HFFc6 (cell line): ENCODE measurements at places on chromosomes 3 and 15. TPM values are rescaled to one million over a fixed set of nuclear protein-coding genes. Genes with fewer than 3 reads are reported as not detected.

SERF2 gene
- 1,042 to 1,158 TPM (median 1,121 TPM) in 3 replicates for total RNA-seq

RTP1 gene
- not detected in 3 replicates for total RNA-seq

DNA sequence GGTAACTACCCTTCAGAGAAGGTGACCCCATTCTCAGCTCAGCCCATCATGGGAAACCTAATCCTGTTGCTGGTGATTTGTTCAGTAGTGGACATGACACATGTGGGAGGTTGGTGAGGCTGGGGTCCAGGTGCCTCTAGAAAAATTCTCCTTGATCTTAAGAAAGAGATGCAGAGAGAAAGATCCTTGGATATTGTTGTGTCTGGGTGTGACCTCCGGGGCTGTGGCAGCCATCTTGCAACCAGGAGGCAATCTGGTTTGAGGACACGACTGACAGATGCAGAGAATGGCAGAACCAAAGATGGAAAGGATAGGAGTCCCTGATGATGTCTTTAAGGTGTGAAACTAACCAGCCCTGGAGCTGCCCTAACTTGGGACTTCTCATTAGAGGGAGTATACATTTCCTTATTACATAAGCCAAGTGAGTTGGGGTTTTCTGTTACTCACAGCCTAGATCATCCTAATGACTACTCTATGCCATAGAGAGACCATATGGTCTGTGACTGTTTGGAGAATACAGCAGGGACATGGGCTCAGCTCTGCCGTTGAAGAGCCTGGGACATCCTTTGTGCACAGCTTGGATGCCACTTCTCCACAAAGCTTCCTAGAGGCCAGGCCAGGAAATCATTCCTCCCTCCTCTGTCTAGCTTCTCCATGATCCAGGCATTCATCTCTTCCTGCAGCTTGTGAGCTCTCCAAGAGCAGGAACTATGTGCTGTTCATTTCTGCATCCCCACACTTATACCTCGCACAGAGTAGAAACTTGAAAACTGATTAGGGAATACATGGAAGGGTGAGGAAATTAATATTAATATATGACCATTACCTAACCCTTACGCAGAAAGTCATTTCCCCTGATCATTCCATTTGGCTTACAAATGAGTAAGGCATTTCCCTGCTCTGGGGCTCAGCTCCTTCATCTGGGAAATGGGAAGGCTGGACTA, 45.9 kb downstream of the HRH1 start:
- no peak for DNase-seq

DNA sequence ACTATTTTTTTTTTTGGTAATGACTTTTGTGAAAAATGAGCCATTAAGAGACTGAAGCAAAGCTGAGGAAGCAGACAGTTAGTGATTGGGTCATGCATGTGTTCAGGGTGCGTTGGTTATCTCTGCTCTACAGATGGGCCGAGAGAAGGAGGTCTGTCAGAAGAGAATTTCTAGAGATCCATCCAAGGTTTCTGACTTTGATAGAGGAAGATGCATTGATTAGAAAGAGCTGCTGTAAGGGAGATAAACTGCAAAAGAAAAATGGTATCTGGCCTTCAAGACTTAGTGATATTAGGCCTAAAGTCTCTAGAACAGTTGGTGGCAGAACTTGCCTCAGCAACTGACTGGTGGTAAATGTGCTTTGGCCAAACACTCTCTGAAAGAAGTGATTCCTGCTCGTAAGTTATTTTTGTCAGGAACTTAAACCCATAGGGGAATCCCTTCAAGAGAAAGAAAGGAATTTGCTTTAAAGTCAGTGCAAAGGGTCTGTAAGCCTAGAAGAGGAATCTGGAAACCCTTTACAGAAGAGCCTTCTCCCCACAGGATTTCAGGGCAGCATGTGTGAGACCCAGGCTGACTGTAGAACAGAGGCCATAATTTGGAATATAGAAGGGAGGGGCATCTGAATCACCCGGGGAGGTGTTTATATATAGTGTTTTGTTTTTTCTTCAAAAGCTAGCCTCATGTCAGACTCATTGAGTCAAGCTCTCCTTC, 67.8 kb downstream of the OPA1 start:
- DNase-seq = no peak

PYGO1 gene
- 7.8 to 8.9 TPM (median 8.5 TPM) in 3 replicates for total RNA-seq

DNA sequence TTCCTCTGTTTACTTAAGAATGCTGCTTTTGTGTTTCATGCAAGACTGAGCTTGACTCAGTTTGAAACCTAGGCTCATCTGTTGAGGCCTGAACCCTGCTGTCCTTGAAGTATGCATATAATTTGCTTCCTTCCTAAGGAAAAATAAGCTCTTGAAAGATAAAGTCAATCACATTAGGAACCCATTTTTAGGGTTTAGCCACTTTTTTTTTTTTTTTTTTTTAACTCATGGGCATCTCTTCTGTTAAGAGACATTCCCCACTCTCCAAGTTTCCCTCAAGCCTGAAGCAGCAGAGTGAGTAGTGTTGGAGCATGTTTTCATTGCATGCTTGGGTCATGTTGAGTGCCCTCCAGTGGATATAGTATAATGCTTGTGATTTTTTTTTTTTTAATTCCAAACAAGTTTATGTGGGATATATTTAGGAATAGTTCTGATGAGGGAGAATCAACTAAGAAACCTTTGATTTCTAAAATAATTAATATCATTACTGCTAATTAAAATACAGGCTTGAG, 3.6 kb downstream of the CTNNB1 start:
- peak; percentile 44 for DNase-seq

- no peak for DNase-seq
These were observed 7.7 kb upstream of the OXSR1 start for GRCh38 chr3:38157595-38157994.

- DNase-seq = no peak
These were observed 186.1 kb downstream of the OTOL1 start for GRCh38 chr3:161682715-161683114.

CHAC1 gene
- 20.8 and 23.3 TPM in 2 replicates for total RNA-seq

CHRM5 gene
- not detected in 3 replicates for total RNA-seq

ARPIN gene
- total RNA-seq = 5.9 to 9.3 TPM (median 7.7 TPM) in 3 replicates

DNA sequence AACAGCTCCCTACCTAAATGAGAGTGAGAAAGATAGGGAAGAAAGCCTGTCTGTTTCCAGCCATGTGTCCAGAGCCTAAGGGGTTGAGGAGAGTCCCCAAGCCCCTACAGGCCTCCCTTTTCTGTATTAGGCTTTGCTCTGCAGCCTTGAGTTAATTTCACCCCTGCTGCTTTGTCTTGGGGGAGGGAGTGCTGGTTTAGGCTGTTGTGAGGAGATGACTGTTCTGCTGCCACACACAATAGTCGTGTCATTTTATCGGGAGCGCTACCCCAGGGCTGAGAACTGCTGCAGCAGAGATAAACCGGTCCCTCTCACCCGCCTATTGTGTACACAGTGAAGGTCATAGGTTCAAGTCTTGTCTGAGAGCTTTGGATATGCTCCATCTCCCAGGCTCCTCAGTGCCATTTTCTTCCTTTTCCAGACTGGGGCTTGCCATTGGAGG, 1.4 kb downstream of the ZNF609 start:
- DNase-seq = peak; percentile 15

GRCh38 chr3:132641837-132642538, 17.6 kb downstream of the ACAD11 start:
- peak; percentile 60 for DNase-seq

DNA sequence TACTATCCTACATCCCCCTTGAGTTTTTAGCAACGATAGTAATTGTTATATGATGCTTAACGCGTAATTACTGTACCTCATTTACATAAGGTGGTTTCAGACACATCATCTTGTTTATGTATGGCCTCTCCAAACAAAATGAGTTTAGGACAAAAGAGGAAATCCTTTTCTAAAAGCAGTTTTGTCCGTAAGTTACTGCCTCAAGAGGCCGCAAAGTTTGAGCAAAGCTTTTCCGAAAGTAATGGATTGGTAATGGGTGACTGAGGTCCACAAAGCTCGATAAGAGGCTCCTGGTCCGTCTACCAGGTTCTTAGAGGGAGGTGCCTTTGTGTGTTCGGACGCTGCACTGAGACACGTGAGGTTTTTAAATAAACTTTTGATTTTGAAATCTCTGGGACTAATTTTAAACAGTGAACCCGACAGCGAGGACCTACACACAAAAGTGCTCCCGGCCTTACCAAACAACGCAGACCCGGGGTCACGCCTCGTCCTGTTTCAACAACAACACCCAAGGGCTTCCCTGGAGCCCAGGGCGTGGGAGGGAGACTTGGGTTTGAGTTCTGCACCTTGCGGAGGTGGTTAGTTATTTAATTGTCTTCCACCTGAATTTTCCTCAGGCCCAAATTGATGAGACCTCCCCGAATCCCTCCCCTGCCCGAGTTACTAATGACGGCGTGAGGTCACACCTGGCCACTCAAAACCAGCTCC, 456 bp upstream of the C15orf61 start:
- DNase-seq = no peak

MCCC1 gene
- 13.6 to 15.8 TPM (median 14.7 TPM) in 3 replicates for total RNA-seq

GRCh38 chr15:56786966-56787365, 53.7 kb upstream of the ZNF280D start:
- DNase-seq = no peak

SH2D7 gene
- total RNA-seq = not detected in 3 replicates

DNA sequence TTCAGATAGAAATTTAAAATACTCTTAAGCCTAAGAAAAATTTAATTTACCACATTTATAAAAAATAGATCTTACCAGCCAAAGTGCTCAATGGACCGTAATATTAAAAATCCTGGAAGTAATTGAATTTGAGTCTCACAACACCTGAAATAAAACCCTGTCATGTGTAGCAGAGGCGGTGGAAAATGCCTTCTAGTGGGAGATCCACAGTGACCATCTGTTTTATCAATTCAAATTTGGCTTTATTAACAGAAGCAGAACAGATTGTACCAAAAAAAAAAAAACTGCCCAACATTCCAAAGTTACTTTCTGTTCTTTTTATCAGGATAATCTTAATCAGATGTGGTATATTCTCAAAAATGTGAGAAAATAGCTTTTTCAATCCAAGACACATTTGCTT, 71.7 kb downstream of the DMXL2 start:
- DNase-seq = no peak

GRCh38 chr3:195813916-195814640, 2.3 kb upstream of the MUC4 start:
- no peak for DNase-seq
